ENCODE measurements at places on chromosomes 13 and 19.
A peak's percentile ranks its signal among the peaks of the same experiment; 100 is the strongest.

- no peak for DNase-seq
These were observed 550.4 kb upstream of the GPC6 start for GRCh38 chr13:92676246-92676645.

DNA sequence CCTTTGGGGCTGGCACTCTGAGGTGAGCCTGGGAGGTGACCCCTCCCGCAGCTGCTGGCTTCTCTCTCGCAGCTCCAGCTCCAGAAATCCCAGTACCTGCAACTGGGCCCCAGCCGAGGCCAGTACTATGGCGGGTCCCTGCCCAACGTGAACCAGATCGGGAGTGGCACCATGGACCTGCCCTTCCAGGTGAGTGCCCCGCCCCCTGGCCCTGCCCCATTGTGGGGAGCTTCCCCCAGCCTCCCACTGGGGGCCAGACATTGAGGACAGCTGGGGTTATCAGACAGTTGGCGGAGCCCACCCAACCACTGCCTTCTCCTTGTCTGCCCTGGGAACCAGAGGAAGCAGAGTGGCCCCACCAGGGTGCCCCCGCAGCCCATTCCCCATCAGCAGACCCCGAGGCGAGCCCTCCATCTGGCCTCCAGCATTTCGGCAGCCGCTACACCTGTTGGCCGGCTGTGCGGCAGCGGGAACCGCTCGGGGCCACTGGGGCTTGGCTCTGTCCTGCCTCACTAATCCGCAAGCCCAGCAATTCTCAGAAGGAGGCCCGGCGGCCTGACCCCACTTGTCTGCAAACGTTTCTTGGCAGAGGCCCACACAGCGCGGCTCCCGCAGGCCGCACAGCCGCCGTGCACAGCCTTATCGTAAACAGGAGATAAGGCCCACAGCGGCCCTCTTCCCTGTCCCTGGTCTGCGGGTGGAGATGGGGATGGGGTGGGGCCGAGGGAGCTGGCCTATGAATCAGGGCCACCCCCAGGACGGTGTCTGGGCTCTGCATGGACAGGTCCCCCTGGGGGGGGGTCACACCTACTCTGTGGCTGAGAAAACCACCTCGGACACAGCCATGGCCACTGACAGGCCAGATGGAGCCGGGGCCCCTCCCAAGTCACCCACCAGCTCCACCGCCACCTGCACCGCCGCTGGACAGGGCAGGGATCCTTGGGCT is 48.0 kb downstream of the COMP start:
- DNase-seq = peak; percentile 7

GRCh38 chr19:33750587-33751435 is 45.9 kb upstream of the KCTD15 start:
- no peak for DNase-seq

DNA sequence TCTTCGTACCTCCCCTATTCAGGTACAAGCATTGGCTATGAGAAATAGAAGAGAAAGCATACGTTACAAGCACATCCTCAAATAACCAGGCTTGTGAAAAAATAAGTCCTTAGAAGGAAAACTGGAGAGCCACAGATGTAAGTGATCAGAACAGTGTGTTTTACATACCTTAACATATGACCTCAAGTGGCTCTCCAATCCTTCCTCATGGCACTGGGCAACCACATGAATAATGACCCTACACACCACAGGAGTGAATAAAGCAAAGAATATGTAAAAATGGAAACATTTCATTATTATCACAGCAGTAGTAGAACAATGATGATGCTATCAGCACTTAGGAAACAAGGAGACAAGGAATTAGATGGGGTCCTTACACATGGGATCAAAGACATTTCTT is 96.5 kb downstream of the DOCK9 start:
- DNase-seq = no peak

DNA sequence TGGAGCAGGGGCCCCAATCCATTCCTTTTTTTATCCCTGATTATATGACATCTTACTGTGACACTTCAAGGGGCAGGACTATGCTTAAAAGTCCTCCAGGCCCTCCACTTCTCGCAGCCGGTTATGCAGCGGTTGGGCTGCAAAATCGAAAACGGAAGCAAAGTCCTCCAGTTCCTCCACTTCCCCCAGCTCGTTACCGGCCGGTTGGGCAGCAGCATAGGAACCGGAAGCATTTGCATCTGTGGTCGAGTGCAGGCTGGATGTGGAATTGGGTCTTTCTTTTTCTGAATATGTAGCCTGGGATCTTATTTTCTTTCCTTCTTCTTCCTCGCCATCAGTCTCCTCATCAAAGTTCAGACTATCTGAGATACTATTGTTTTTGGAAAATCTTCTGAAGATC is 46.1 kb downstream of the OXGR1 start:
- no peak for DNase-seq

DNA sequence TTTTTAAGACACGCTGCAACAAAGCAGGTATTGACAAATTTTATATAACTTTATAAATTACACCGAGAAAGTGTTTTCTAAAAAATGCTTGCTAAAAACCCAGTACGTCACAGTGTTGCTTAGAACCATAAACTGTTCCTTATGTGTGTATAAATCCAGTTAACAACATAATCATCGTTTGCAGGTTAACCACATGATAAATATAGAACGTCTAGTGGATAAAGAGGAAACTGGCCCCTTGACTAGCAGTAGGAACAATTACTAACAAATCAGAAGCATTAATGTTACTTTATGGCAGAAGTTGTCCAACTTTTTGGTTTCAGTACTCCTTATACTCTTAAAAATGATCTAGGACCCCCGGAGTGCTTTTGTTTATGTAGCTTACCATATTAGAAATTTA is 1.2 kb downstream of the BRCA2 start:
- no peak for DNase-seq

DNA sequence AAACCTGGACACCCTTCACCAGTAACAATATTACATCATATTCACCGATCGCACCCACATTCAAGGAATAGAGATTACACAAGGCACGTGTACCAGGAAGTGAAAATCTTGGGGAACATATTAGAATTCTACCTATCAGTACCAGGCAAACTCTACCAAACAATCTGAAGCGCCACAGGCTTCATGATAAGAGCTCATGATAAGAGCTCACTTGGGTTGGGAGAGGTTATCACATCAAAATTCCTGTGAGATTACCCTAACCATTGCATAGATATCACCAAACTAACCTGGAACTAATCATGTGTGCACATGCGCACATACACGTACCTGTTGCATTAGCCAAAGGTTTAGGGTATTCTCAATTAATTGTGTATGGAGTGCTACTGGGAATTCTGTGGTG is 1861.3 kb downstream of the PCDH9 start:
- DNase-seq = no peak

DNA sequence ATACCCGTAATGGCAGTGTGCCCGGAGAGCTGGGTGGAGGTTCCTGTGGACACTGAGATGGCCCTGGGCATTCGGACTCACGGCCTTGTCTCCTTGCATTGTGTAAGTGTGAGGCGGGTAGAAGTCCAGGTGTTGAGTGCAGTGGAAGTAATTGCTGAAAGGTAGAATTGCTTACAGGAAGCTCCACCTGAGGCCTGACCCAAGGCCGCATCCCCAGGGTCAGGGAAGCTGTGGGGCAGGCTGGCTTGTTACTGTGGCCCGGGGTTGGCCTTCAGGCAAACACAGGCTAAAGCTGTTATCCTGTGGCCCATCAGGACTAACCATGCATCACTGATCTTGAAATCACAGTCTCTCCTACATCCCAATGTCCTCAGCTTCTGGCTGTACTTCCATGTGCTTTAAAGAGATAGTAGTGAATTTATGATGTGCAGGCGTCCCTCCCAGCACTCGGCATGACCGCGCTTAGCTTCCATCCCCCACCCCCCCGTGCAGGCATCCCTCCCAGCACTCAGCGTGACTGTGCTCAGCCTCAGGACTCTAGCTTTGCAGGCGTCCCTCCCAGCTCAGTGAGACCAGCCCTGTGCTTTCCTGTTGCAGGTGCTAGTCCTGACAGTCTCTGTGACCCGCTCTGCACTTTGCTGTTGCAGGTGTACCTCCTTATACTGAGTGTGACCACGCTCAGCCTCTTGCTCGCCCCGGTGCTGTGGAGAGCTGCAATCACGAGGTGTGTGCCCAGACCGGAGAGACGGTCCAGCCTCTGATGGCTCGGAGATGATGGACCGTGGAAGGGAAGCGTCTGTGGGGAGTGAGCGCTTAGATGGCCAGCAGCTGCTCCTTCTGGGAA is 35.6 kb upstream of the TFDP1 start:
- no peak for DNase-seq

DNA sequence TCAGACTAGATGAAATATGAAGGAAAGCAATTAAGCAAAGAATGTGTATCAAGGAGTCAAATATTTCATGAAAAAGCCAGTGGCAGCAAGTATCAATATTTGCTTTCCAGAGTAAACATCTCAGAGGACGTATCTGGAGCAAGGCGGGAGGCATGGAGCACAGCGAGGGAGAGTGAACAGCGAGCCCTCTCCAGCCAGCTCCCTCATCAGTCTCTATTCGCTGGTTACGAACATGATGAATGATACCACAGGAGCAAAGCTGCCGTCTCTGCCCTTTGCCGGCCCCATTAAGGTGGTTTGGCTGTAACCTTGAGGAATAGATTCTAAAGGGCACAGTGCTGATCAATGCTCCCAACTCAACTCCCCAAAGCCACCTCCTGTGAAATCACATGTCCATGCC is 95.8 kb downstream of the CCNA1 start:
- no peak for DNase-seq

- DNase-seq = no peak
These were observed 60.3 kb upstream of the ZNF536 start for GRCh38 chr19:30311911-30312310.

DNA sequence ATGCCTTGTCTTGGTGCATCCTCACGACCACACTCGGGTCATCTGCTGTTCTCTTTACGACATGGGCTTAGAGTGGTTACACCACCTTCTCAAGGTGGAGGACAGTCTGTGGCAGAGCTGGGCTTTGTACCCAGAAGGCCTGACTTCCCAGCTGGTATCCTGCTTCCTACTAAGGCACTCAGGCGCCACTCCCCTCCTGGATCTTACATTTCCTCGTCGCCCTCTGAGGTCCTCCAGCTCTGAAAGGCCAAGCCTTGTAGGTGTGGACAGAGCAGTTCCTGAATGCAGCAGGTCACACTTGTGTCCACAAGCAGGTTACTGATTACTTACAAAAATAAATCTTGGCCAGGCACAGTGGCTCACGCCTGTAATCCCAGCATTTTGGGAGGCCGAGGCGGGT is 11.9 kb downstream of the SYCE2 start:
- no peak for DNase-seq

- DNase-seq = no peak
These were observed 87.4 kb upstream of the UBL3 start for GRCh38 chr13:29937841-29938240.

DNA sequence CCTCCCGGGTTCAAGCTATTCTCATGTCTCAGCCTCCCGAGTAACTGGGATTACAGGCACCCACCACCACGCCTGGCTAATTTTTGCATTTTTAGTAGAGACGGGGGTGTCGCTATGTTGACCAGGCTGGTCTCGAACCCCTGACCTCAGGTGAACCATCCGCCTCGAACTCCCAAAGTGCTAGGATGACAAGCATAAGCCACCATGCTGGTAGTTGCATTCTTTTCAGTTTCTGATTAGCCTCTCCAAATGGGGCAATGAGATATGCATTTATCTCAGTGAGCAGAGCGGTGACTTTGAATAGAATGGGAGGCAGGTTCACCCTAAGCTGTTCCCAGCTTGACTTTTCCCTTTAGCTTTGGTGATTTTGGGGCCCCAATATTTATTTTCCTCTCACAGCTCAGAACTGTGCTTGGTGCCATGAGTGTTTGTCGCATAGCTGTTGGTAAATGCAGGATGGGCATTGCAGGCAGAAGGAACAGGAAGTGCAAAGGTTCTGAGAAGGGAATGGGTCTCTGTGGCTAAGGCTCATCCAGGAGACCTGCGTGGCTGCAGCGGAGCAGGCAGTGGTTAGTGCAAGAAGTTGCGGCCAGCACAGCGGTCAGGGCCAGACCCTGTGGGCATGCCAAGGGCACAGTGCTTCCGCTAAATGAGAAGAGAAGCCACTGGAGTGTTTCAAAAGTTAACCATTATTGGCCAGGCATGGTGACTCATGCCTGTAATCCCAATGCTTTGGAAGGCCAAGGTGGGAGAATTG is 20.7 kb downstream of the LYPD3 start:
- DNase-seq = no peak

DNA sequence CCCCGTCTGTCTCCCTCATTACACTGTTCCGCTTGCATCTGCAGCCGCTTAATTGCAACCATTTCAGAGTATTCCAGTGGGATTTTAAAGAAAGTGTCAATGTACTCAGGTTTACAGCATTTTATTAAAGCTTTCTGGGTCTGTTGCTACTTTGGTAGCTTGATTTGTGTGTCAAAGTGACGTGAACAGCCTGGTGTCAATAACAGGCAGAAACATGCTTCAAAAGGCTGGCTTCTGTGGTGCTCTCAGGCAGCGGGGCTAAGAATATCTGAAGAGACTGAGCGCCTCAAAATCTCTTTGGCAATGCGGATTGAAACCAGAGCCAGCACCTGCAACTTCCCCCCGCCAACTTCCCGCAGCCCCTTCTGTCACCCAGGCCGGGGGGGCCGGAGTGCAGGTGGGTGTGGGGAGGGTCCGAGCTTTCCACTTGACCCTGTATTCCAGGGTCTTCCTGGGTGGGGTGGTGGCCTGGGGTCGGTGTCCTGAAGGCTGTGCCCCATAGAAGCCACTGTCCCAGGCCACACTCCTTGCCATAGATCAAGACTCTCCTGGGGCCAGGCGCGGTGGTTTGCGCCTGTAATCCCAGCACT is 81.2 kb downstream of the KDM4B start:
- no peak for DNase-seq

DNA sequence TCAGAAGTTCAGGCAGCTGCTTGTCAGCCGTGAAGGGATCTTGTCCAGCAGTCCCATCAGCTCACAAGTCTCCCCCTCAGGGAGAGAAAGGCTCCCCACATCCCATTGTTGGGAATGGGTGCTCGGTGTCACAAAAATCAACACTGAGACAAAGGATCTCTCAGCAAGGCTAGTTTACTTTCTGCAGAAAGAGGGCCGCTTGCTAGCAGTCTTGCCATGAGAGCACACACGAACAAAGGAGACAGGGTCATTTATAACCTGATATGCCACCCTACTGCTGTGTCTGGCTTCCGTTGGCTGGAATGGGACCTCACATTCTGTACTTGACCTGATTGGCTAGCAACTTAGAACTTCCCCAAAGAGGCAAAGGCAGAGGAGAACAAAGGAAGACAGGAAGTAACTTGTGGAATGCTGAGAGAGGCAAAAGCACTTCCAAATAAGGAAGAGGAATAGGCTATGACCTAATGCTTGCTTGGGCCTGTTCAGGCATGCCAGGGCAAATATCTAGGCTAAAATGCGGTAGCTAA is 8.7 kb upstream of the IGFL3 start:
- DNase-seq = no peak

DNA sequence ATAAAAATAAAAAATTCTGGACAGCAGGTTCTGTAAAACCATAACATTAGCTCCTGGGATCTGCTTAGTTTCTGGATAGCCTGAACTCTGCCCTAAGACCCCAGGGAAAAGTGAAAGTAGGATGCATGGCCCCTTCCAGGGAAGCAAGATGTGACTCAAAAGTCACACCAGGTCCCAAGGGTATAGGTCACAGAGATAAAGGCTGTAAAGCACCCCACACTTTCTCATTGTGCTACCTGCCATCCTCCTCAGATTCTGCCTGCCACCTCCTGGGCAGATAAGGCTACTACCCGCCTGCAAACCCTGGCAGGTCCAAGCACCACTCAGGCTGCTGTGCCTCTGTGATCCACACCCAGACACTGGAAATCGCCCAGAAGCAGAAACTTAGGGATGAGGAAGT is 20.6 kb downstream of the FFAR2 start:
- DNase-seq = no peak
